Sigmoid colon (tissue), 7 donors: ENCODE measurements at places on chromosomes 2 and 18. TPM values are rescaled to one million over a fixed set of nuclear protein-coding genes. Genes with fewer than 3 reads are reported as not detected.

GRCh38 chr18:39259736-39260135 lies 1694.1 kb upstream of the CELF4 start:
- no peak for DNase-seq
- no peaks in the 10 kb centered on the region for H3K4me1 ChIP-seq

DNA sequence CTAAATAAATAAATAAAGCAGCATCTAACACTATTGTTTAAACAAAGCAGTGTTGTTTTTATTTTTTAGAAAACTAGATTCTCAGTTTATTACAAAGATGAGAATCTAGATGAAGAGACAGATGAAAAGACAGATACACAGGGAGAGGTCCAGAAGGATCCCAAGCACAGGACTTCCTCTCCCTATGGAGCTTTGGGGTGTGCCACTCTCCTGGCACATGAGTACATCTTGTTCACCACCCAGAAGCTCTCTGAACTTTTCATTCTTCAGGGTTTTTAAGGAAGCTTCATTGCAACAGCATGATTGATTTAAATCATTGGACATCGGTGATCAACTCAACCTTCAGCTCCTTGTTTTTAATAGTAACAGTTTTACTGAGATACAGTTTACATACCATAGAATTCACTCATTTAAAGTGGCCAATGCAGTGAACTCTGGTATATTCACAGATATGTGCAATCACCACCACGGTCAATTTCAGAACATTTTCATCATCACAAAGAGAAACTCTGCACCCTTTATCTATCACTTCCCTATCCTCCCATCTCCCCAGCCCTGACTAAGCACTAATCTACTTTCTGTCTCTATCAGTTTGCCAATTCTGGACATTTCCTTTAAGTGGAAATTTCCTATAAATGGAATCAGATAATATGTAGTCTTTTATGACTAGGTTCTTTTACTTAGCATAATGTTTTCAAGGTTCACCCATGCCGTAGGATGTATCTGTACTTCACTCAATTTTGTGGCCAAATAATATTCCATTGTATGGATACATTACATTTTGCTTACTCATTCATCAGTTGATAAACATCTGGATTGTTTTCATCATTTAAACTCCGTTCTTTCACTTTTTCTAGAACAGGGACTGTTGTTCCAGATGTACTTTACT lies 62.3 kb upstream of the ZFP36L2 start:
- H3K27me3 ChIP-seq, result no peaks in the 10 kb centered on the region
- no peak overlapping the region for H3K27ac ChIP-seq
- peaks cover 15% of the 10 kb centered on the region for H3K4me1 ChIP-seq
- no peak for DNase-seq
- H3K36me3 ChIP-seq, result peaks cover 4% of the 10 kb centered on the region
- H3K4me3 ChIP-seq, result no peak overlapping the region

DNA sequence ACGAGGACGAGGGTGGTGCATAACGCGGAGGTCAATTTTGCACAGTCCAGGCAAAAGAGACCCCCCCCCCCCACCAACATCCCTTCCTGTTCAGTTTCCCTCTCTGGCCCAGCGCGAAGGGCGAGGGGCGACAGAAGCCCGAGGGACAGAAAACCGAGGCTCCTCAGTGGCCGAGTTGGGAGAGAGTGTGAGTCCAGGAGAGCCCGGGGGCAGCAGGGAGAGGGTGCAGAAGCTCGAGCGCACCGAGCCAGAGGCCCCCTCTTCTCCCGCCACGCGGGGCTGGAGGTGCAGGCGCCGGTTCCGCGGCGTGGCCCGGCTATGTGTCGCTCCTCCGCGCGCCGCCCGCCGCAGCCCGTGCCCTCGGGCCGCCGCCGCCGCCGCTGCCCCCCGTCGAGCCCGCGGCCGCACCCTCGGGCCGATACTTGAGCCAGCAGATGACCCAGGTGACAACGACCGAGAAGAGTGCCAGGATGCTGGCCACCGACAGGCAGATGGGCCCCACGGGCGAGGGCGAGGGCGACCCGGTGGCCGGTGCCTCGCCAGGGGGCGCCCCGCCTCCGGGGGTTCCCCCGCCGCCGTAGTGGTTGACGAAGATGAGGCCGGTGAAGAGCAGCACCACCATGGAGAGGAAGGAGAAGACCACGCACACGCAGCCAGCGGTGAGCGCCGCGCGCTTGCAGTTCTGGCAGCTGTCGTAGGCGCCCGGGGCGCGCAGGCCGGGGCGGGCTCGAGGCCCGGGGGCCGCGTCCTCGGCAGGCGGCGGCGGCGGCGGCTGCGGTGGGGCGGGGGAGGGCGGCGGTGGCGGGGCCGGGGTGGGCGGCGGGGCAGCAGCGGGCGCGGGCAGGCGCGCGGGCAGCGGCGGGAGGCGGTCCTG lies 20.2 kb upstream of the PAX3 start:
- H3K27me3 ChIP-seq, result peaks cover 57% of the 10 kb centered on the region
- H3K36me3 ChIP-seq, result no peaks in the 10 kb centered on the region
- peak overlapping the region; percentile 85 for H3K27ac ChIP-seq
- peak overlapping the region; percentile 49 for H3K4me3 ChIP-seq
- DNase-seq, result no peak
- peaks cover 20% of the 10 kb centered on the region for H3K4me1 ChIP-seq

DNA sequence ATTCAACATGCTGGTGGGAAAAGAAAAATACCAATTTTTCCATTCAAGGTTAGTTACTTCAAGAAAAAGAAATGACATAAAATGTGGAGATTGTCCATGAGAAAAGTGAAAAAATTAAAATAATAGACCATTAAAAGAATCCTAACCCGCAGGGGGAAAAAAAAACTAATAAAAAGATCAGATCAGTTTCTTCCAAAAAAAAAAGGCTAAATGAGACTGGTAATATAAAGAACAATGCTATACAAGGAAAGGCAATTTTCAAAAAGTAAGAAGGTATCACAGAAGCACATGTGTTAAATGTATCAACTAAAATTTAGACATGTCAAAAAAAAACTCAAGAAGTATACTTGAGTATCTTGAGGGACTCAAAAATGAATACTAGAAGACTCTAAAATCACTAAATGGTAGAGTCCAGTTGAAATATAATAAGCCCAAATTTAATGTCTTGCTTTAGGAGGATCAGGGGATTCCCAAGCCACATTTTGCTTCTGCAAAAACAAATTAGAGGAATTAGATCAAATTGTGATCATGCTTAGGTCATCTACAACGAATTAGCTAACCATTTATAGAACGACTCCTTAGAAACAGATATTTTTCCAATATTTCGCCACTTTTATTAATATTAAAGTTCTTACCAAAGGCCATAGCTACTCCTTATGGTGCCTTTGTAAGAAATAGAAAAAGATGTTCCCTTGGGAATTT lies 35.8 kb upstream of the GLS start:
- H3K4me1 ChIP-seq, result no peaks in the 10 kb centered on the region
- H3K27ac ChIP-seq, result no peak overlapping the region
- no peaks in the 10 kb centered on the region for H3K36me3 ChIP-seq
- no peak overlapping the region for H3K4me3 ChIP-seq
- H3K27me3 ChIP-seq, result no peaks in the 10 kb centered on the region

MAP3K19 gene
- not detected for polyA plus RNA-seq

CHRND gene
- polyA plus RNA-seq, result not detected

CRYGD gene
- not detected for polyA plus RNA-seq

SCYGR4 gene
- polyA plus RNA-seq, result not detected

PELI1 gene
- polyA plus RNA-seq, result 21.5 TPM

DNA sequence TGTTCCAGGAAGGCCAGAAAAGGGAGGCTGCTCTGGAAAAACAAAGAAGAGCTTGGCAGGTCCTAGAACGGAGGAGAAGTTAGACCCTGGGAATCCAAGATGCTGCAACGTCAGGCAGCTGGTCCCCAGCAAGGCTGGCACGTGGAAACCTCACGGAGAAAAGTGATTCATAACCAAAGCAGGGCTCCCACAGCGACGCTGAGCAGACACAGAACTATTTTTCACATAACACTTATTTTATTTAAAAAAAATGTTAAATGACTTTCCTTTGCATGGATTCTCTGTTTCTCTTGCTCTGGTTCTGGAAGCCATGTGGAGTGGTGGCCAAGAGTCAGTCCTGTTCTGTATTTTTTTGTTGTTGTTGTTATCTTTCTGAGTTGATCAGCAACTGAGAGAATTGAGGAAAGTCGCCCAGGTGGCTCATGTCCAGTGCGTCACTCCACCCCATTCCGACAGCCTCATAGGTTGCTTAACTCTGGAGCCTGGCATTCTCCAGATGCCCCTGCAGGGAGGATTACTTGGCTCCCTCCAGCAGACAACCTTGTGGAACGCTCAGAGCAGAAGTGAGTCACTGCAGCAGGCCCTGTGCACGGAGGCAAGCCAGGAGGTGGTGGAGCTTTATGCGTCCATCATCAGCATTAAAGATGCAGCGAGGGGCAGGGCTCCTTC lies 229.9 kb upstream of the HDAC4 start:
- no peak overlapping the region for H3K27ac ChIP-seq
- H3K4me1 ChIP-seq, result peaks cover 8% of the 10 kb centered on the region
- DNase-seq, result no peak

DNA sequence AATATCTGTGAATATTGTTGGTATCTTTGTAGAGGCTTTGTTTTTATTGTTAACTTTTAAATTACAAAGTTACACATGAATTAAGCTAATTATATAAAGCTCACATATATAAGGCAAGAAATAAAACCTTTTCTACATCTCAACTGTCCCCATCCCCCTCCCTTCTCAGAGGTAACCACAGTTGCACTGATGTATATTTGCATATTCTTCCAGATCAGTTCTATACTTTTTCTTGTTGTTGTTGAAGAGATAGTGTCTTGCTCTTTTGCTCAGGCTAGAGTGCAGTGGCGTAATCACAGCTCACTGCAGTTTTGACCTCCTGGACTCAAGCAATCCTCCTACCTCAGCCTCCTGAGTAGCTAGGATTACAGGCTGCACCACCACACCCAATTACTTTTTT lies 36.0 kb upstream of the CDC42EP3 start:
- H3K4me3 ChIP-seq, result no peak overlapping the region
- H3K36me3 ChIP-seq, result no peaks in the 10 kb centered on the region
- H3K27me3 ChIP-seq, result no peaks in the 10 kb centered on the region

FN1 gene
- polyA plus RNA-seq, result 28.2 TPM

- H3K4me1 ChIP-seq, result no peaks in the 10 kb centered on the region
- no peak for DNase-seq
- H3K4me3 ChIP-seq, result no peak overlapping the region
- no peaks in the 10 kb centered on the region for H3K27me3 ChIP-seq
- H3K27ac ChIP-seq, result no peak overlapping the region
Measured at GRCh38 chr2:38572167-38572566, 30.6 kb downstream of the HNRNPLL start.
